ENCODE measurements at places on chromosomes 4 and X.

- DNase-seq, result no peak
Measured at GRCh38 chr4:38818441-38818976, 13.9 kb upstream of the TLR1 start.

DNA sequence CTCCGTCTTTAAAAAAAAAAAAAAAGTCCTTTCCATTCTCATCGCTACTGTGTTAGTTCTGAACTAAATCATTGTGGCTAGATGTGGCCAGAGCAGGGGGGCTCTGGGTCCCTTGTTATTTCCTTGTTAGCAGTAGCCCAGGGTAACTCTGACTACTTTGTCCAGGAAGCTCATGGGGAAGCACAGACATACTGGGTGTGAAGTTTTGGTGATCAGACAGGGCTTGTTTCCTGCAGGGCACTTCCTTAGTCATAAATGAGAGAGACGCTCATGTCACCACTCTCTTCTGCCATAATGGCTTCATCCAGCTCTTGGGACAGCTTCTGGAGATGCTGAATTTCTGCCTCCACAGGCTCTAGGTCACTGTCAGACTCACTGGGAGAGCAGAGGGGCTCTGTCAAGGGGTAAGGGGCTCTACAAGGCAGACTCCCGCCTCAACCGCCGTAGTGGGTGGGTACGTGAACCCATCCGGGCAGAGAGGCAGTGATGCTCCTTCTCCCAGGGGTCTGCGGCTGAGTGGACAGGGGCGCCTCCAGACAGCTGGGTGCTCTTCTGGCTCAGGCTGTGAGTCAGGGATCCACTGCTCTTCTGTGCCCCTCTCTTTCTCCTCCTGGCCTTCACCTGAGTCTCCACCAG is 12.9 kb downstream of the STIM2 start:
- no peak for DNase-seq

DNA sequence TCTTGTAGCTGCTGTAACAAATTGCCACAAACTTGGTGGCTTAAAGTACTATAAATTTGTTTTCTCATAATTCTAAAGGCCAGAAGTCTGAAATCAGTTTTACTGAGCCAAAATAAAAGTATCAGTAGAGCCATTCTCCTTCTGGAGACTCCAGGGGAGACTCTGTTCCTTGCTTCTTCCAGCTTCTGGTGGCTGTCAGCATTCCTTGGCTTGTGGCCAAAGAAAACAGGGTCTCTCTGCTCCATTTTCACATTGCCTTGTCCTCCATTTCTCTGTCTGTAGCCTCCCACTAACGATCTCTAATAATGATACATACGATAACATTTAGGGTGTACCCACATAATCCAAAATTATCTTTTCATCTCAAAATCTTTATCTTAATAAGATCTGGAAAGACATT is 200.4 kb downstream of the MAB21L2 start:
- no peak for DNase-seq

- DNase-seq, result no peak
Measured at GRCh38 chr4:1991596-1992434, 17.0 kb downstream of the NELFA start.

- no peak for DNase-seq
Measured at GRCh38 chr4:13483136-13483767, 888 bp downstream of the RAB28 start.

GRCh38 chr4:101264512-101264911 is 82.8 kb downstream of the PPP3CA start:
- DNase-seq, result no peak

DNA sequence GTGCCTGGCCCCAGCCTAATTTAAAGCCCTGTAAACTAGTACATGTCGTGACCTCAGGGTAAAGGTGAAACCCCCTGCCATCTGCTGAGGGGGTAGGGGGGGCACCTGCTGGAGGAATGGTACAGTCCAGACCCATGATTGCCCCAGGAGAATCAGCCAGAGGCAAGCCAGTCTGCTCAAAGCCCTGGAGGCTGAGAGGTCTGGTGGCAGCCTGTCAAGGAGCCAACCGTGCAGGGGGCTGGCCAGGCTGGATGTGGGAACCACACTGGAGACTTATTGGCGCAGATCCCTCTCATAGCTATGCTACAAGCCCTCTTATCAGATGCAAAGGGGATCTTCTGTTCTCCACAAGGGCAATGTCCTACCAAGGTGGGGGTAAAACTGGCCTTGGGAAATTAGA is 31.4 kb upstream of the PJA1 start:
- no peak for DNase-seq

DNA sequence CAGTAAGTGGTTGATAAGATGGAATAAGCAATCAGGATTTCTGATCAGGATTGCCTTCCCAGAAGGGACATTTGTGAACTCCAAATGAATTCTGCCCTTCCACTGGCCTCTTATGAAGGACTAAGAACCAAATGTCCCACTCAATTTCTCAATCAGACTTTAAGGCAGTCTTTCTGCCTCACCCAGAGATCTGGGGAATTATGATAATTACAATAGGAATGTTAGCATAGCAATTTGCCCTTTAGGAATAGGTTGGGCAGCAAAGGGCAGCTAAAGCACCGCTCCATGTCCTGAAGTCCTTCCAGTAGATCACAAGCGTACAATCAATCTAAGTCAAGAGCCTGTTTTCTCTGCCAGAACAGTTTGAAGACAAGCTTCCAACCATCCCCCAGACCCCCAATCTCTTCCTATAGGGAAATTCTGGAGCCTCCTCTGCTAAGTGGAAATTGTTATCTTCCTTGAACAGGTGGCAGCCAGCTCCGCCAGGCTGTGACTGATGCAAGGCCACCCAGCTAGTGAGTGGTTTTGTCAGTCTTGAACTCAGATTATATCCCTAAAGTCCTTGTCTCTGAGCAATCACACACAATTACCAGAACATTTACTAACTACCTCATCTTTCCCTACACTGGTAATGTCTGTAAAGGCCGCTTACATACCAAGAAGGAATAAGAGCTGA is 18.6 kb downstream of the NKX3-2 start:
- no peak for DNase-seq

DNA sequence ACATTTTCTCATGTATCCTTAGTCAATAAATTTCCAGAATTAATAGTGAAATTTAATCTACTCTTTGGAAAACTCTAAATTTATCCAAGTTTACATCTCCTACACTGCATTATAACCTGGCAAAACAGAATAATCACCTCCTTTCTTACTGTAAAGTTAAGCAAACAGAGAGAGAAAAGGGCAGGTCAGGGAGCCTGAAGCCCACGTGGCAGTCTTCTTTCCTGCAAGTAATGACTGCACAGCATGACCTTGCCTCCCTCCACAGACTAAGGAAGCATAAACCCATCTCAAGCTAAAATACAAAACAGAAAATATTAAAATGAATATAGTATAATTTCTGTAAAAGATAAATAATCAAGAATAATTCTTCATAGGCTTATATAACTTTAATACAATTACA is 1153.0 kb downstream of the C4orf33 start:
- no peak for DNase-seq

GRCh38 chr4:1723131-1723801 is 1.9 kb downstream of the TACC3 start:
- no peak for DNase-seq

DNA sequence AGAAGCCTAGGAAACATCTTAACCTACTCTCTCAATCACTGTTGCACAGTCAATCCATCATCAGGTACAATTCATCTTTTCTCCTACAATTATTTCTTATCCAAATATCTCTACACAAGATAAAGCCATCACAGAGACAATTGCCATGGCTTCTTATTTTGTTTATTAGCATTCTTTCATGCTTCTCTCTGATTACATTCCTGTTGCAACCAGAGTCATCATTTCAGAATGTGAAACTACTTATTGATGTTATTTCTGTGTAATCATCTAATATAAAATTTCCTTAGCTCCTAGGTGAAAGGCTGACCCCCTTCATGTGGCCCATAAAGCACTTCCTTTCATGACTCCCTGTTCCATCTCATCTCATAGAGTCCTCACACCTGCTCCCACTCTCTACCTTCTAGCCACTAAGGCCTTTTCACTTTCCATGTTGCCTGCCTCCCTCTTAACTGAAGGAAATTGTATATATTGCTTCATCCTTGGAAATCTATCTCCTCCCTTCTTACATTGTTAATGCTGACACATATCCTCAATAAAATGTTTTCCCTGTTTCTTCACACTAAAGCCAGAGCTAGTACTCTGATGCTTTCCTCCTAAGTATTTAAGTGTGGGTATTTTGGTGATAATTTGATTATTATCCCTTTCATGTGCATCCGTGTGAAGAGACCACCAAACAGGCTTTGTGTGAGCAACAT is 829.9 kb downstream of the FAT4 start:
- DNase-seq, result no peak

GRCh38 chr4:100130491-100130890 is 59.8 kb downstream of the DDIT4L start:
- DNase-seq, result no peak
